Stimulated activated CD8-positive, alpha-beta memory T cell treated with anti-CD3 and anti-CD28 coated beads, Interleukin-2, amount 100 ng/mL, for 1 hour (primary cell): ENCODE measurements at places on chromosomes 6 and 20.
A peak's percentile ranks its signal among the peaks of the same experiment; 100 is the strongest.

- DNase-seq, result no peak
Measured at GRCh38 chr6:41813469-41813868, 26.0 kb downstream of the TOMM6 start.

- no peak for DNase-seq
Measured at GRCh38 chr6:24191346-24191745, 65.3 kb downstream of the NRSN1 start.

- DNase-seq, result no peak
Measured at GRCh38 chr20:23407781-23408464, 13.4 kb downstream of the NAPB start.

- no peak for DNase-seq
Measured at GRCh38 chr6:149335924-149336608, 18.6 kb downstream of the TAB2 start.

GRCh38 chr20:48416002-48416401 is 411.8 kb downstream of the PREX1 start:
- no peak for DNase-seq

GRCh38 chr6:2450546-2450945 is 205.1 kb upstream of the GMDS start:
- no peak for DNase-seq

DNA sequence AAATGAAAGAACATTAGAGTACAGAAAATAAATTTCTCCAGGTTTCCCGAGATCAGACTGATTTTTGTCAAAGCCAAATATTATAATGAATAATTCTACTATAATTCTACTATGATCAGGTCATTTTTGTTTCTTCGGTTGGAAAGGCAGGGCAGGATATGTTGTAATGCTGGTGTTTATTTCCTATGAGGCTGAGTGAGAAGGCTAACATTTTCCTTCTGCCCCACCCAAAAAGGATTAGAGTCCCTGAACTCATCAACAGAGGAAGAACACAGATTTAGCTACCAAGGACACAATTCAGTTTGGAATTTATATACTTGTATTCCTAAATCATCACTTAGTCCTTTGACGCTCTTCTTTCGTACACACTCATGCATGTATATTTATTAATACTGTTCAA is 318.9 kb downstream of the SYNE1 start:
- no peak for DNase-seq

DNA sequence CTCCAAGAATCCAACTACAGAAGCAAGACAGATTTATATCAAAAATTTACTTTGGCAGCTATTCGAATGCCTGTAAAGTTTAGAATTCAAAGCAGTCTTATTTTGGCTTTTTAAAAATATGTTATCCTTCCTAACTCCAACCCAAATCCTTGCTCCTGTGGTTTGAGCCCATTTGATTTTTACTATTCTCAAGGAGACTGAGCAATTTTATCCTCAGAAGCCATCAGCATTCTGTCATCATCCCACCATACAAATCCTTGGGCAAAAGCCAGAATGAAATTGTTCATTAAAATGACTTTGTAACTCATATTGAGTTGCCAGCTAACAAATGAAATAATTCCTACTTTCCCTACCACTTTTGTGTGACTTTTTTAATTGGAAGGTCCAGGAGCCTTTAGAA is 392.8 kb downstream of the ADGRB3 start:
- no peak for DNase-seq

DNA sequence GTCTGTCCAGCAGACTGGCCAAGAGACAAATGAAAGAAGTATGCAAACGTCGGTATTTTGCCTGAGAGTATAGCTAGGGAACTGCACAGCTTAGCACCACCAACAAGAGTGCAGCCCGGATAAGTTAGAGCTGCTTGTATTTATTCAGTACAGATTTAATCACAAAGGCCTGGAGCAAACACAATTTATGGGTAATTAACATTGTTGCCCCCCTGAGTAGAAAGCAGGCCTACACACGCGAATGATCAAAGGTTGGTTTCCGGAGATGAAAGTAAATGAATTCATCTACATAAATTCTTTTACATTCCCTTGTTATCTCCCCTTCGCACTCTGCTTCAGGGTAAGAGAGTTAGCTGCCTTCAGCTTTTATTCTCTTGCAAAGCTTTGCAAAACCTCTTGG is 24.7 kb upstream of the CRISP1 start:
- no peak for DNase-seq

DNA sequence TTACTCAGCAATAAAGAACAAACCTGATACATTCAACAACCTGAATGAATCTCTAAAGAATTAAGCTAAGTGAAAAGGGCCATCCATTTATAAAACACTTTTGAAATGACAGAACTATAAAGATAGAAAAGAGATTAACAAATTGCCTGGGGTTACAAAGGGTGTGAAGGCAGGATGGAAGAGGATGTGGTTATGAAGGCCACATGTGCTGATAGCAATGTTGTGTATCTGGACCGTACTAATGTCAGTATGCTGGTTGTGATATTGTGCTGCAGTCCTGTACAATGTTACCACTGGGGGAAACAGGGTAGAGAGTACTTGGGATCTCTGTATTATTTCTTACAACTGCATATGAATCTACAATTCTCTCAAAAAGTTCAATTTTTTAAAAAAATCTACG is 36.4 kb downstream of the ELOVL5 start:
- DNase-seq, result no peak

DNA sequence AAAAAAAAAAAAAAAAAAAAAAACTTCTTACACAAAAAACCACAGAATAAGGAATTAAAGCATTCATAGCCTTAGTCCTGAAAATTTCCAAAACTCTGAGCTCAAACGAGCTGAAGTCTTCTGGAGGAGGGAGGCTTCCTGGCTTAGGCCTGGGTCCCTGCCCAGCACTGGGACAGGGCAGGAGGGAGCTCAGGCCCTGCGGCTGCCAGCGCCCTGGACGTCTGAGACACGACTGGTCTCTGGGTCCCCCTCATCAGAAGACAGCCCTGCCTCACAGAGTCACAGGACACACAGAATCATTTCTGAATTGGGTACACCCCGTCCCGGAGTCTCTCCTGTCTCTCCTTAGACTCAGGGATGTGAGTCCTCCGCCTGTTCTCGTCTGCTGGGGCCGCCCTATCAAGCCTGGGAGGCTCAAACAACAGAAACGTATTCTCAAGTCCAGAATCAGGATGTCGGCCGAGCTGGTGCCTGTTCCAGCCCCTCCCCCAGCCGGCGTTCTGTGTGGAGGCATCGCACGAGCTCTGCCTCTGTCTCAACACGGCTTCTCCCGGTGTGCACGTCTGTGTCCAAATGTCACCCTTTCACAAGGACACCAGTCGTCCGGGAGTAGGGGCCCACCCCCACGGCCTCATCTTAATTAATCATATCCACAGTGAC is 39.4 kb downstream of the ZBTB46 start:
- DNase-seq, result no peak

- DNase-seq, result no peak
Measured at GRCh38 chr6:39998126-39998525, 63.9 kb upstream of the MOCS1 start.

DNA sequence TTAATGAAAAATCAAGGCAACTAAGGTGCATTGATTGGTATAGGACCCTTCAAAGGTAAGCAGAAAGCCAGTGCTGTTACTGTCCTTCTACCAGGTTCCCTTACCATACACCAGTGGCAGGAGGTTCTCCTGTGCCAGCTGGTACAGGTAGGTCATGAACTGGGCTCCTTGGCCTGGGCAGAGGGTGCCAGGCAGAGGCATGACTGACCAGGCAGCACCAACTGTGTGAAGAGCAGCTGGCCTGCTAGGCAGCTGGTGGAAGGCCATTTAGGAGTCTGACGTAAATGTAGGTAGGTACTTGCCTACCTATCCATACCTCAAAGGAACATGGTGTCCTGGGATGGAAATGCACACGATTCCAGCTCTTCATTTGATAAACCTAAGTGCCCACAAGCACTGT is 23.3 kb downstream of the PCNA start:
- DNase-seq, result no peak

- DNase-seq, result no peak
Measured at GRCh38 chr20:32112841-32113240, 3.3 kb downstream of the TM9SF4 start.

DNA sequence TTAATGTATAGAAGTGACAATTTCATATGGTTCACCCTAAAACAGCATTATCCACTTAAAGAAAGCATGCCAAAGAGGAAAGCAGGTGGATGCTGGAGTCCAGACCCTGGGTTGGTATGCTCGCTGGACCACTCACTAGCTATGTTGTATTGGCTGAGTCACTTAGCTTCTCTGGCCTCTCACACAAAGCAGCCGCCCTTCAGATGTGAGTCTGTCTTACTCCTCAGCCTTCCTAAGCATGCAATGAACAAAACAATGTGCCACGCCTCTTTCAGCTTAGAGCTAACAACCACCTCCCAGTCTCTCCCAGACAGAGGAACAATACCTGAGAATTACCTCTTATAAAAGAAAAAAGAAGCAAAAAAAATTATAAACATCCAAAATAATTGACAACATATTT is 29.4 kb downstream of the SIM1 start:
- DNase-seq, result no peak

DNA sequence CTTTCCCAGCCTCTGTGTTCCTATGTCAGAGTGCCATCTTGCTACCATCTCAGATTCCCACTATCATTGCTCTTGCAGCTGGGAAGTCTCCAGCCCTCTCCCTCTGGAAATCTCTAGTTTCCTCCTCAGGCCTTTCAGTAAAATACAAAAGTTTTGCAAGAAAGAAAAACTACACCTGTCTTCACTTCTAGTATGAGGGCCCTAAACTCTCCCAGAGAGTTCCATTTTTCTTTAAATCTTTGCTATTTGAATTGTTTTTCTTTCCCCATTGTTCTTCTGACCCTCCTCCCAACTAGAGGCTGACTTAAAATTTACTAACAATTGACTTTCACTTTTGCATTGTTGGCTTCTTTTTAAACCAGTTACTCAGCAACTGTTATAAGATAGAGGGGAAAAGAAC is 62.8 kb downstream of the LY86 start:
- no peak for DNase-seq

DNA sequence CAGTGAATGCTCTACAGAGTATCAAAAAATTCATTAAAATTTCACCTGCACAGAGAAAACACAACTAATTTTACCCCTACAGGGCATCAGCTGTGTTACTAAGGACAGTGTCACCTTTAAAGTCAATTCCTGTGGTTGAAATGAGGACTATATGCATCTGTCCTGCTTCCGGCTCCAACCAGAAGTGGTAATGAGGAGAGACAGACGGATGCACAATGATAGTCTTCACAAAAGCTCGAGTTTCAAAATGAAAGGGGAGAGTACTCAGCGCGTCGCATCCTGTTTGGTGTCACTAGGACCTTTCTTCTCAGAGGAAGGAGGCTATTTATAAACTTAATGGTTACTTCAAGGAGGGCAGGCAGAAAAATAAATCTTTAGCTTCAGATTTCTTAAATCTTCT is 86.5 kb downstream of the LYRM4 start:
- DNase-seq, result peak; percentile 16

GRCh38 chr6:77037439-77037838 is 425.9 kb downstream of the HTR1B start:
- DNase-seq, result no peak

DNA sequence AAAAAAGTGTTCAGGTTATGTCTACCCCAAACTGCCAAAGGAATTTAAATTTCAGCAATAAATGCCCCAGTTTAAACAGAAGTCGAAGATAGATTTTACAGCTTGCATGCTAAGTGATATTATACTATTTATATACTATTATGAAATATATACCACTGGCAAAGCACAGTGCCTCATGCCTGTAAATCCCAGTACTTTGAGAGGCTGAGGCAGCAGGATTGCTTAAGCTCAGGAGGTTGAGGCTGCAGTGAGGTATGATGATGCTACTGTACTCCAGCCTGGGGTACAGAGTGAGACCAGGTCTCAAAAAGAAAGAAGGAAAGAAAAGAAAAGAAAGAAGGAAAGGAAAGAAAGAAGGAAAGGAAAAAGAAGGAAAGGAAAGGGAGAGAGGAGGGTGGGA is 102.1 kb downstream of the MTFR2 start:
- no peak for DNase-seq

DNA sequence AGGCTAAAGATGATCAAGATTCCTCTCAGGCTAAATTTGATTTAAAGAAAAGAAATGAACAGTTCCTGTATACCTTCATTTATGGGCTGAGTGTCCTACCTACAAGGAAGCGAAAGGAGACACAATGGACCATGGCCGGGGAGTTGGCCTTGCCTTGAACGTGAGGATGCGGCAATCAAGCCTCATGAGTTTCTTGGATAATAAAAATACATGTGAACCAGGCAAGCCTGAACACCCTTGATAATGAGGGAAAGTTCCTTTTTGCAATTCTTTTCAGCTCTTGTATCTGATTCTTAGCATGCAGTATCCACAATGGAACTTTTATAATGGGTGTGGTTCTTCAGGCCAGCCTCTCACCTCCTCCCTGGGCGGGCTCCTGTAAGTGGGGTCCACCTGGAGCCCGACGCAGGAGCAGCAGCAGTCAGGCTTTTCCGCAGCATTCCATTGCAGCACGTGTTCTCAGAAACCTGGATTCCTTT is 83.8 kb downstream of the RNASET2 start:
- DNase-seq, result no peak

GRCh38 chr6:52591832-52592231 is 15.0 kb upstream of the TRAM2 start:
- no peak for DNase-seq

GRCh38 chr6:44925100-44925739 is 402.9 kb upstream of the RUNX2 start:
- no peak for DNase-seq

- no peak for DNase-seq
Measured at GRCh38 chr20:711576-711975, 36.0 kb upstream of the SCRT2 start.

- DNase-seq, result no peak
Measured at GRCh38 chr20:57770852-57771720, 61.3 kb upstream of the PMEPA1 start.

- DNase-seq, result no peak
Measured at GRCh38 chr6:113127786-113128419, 729.2 kb upstream of the MARCKS start.

- no peak for DNase-seq
Measured at GRCh38 chr20:47710665-47711045, 74.6 kb downstream of the SULF2 start.

GRCh38 chr6:105035299-105035698 is 78.4 kb downstream of the LIN28B start:
- DNase-seq, result no peak

DNA sequence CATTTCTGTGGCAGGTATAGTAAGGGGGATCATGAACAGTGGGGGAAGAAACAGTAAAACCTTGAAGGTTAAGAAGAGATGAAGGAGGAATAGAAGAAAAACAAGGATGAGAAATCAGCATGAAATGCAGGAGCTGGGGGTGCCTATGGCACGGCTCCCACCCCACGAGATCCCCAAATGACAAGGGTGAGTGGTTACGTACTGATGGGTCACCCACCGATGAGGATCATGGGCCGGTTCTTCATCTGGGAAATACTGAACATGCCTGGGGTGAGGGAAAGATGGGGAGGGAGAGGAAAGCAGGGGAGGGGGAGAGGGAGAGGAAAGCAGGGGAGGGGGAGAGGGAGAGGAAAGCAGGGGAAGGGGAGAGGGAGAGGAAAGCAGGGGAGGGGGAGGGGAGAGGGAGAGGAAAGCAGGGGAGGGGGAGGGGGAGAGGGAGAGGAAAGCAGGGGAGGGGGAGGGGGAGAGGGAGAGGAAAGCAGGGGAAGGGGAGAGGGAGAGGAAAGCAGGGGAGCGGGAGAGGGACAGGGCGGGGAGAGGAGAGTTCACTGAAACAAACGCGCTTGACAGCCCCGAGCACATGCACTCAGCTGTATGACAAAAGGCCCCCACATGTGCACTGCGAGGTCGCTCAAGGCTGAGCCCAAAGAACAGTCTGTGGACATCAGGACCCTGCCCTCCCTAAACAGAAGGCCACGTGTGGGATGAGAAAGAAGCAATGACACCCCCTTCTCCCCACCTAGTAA is 25.3 kb downstream of the MOCS1 start:
- DNase-seq, result no peak
